ENCODE measurements at places on chromosomes 4 and X.

- DNase-seq: no peak
These were observed 109.7 kb downstream of the NKX6-1 start for GRCh38 chr4:84389406-84389805.

DNA sequence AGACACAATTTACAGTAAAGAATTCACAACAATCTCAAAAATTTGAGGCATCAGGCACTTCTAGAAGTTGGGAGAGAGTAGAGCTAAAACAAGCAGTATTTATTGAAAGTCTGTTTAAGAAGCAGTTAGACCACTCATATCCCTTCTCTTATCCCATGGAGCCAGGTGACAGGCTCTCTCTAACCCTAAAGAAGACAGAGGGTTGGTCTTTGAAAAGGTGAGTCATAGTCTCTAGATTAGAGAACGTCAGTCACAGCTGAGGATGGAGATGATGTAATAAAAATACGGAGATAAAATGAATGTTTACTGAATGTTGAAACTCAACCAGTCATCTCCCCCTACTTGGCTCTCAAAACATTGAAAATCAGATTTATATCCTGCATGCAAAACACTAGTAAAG lies 223.8 kb downstream of the CHIC2 start:
- DNase-seq: no peak

- DNase-seq: no peak
These were observed 197.3 kb upstream of the LNX1 start for GRCh38 chr4:53788621-53789020.

- DNase-seq: no peak
These were observed 7.0 kb downstream of the ADH1B start for GRCh38 chr4:99314211-99314610.

DNA sequence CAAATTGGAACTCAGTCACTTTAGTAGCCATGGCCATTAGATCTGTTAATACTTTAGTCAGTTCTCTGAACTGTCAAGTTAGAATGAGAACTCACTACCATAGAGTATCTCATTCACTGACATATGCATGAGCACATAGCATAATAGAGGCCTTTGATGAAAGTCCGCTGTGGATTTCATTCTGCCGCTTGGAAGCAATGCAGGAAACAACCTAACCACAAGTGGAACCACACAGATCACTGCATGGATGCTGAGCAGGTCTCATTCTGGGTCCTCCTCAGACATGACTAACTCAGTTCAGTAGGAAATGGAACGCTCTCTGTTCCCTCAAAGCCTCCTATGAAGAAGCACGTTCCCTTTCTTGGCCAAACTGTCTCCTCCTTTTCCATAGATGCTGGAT lies 1624.8 kb upstream of the TENM3 start:
- no peak for DNase-seq

- DNase-seq: no peak
These were observed 62.0 kb downstream of the HTRA3 start for GRCh38 chr4:8331575-8331955.

GRCh38 chr4:66585767-66586166 lies 915.5 kb upstream of the EPHA5 start:
- no peak for DNase-seq

DNA sequence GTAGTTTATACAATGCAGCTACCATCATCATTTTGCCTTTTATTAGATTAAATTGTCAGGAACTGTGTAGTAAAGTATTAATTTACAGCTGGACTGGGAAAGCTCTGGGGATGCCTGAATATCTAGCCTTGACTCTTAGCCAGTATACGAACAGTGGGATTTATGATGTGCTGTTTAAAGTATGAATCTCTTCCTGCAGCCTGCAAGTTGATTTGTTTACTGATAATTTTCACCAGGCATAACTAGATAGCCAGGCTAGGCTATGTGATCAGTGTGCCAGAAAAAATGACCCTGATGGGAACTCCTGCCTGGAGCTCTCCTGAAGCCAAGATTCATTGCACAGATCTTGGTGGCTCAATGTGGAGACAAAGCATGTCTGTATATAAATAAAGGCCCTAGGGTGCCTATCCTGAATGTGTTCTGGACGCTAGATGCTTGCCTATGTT lies 119.2 kb downstream of the SCLT1 start:
- DNase-seq: no peak

GRCh38 chrX:103913356-103914020 lies 48.9 kb upstream of the TMSB15B start:
- no peak for DNase-seq

DNA sequence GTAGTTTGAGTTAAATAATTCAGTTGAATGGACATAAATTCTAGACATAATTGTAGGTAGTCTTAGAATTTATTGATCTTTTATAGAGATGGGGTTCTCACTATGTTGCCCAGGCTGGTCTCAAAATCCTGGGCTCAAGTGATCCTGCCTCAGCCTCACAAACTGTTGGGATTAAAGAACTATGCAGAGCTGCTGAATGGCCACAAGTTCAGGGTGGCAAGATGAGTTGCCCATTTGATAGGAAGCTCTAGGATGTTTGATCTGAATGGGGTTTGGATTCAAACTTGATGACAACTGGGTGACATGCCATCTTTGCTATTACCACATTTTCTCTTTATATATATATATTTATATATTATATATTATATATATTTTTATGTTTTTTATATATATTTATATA lies 3.6 kb downstream of the RPL36A start:
- no peak for DNase-seq

GRCh38 chrX:122626871-122627270 lies 557.2 kb upstream of the GRIA3 start:
- no peak for DNase-seq

DNA sequence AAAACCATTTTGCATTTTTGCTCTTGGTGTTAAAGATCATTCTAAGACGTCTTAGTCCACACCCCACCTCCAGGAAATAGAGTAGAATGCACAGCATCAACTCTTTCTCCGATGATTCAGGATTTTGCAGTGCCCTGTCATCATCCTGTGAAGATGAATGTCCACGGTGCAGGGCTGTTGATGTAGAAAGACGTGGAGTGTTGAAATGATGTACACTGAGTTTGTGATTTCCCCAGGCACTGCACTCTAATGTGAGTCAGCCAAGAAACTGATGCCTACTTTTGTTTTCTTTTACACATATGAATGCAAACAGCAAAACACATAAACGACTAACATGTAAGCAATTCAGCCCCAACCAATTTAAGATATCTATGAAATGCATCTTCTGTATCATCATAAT lies 10.5 kb downstream of the LGI2 start:
- DNase-seq: no peak

All from activated T-helper 1 cell treated with anti-CD3 and anti-CD28 coated beads, Interleukin-2, amount 50 U/mL, for 16 hours (primary cell).